CMK (cell line): ENCODE measurements at places on chromosomes 7 and 10.

GRCh38 chr10:69963178-69963834, 89.3 kb upstream of the MACROH2A2 start:
- DNase-seq: no peak

DNA sequence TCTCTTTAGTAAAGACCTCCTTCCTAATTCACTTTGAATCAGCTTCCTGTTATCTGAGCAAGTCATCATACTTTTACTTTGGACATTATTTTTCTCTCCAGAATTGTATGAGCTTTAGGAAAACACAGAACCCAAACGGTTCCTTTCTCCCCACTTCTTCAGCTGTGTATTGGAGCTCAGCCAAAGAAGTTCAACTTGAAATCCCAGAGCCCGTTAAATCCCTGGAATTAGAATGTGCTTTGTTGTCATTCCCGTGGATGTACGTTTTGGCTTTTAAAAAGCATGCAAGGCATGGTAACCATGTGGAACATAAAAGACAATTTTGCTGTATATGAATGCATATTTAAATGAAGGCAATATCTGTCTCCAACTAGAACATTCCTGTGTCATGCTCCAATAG, 46.6 kb downstream of the AGMO start:
- DNase-seq: no peak

GRCh38 chr7:107332488-107333269, 137.2 kb upstream of the GPR22 start:
- no peak for DNase-seq

GRCh38 chr10:15254808-15255648, 86.5 kb upstream of the NMT2 start:
- DNase-seq: no peak

- DNase-seq: no peak
Observed at GRCh38 chr10:13617116-13617515, 30.4 kb downstream of the PRPF18 start.

- no peak for DNase-seq
Observed at GRCh38 chr10:87038286-87038717, 18.2 kb downstream of the FAM25A start.

GRCh38 chr7:25770670-25771069, 381.3 kb upstream of the NFE2L3 start:
- DNase-seq: no peak

DNA sequence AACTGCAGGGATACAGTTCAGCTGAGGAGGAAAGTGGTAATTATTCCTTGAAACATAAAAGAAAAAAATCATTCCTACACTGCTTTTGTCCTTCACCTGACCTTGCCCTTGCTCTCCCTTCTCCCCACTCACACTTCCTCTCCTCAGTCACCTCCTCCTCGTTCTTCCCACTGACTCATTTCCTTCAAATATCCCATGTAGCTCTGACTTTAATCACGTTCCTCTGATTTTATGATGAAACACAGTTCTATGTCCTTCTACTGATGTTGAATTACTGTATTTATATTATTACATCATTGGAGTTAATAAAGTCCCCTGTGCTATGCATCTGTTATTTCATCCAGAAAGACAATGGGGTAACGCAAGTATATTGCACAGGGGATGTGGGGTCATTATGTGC, 575.6 kb downstream of the POM121L12 start:
- DNase-seq: no peak

DNA sequence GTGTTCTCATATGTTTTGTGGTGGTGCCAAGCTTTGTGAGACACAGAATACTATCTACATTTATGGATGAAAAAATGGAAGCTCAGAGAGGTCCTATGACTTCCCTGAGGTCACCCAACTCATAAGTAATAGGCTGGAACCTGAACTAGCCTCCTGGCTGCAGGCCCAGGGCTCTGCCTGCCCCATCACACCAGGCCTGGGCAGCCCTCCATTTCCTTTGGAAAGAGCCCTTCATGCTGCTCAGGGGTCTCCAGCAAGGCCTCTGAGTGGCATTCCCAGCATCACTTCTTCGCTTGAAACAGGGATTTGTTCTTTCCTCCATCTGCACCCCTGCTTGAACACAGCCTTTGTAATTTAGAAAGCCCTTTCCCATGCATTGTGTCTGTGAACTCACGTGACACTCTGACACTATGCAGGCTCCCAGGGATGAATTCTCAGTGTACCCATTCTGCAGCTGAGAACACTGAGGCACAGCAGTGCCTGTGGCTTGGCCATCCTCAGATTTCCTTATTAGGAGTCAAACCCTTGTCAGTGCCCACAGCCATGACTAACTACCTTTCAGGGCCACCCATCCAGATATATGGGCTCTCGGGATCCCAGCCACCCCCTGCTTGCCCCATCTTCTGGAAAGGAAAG, 127.8 kb upstream of the PPIF start:
- DNase-seq: no peak

- no peak for DNase-seq
Observed at GRCh38 chr7:91504919-91505318, 240.7 kb downstream of the FZD1 start.

GRCh38 chr10:112666094-112666493, 219.1 kb downstream of the VTI1A start:
- no peak for DNase-seq

GRCh38 chr7:119026391-119026790, 801.9 kb downstream of the ANKRD7 start:
- DNase-seq: no peak

GRCh38 chr10:78706256-78706655, 362.5 kb upstream of the ZMIZ1 start:
- DNase-seq: no peak

- no peak for DNase-seq
Observed at GRCh38 chr7:1558181-1558811, 2.3 kb upstream of the TMEM184A start.

GRCh38 chr10:115129752-115130151, 36.6 kb downstream of the ATRNL1 start:
- DNase-seq: no peak

GRCh38 chr10:21742740-21743412, 208.8 kb downstream of the MLLT10 start:
- DNase-seq: no peak

- no peak for DNase-seq
Observed at GRCh38 chr10:1535301-1535965, 201.9 kb downstream of the ADARB2 start.

- no peak for DNase-seq
Observed at GRCh38 chr7:12534046-12534445, 36.5 kb upstream of the SCIN start.

DNA sequence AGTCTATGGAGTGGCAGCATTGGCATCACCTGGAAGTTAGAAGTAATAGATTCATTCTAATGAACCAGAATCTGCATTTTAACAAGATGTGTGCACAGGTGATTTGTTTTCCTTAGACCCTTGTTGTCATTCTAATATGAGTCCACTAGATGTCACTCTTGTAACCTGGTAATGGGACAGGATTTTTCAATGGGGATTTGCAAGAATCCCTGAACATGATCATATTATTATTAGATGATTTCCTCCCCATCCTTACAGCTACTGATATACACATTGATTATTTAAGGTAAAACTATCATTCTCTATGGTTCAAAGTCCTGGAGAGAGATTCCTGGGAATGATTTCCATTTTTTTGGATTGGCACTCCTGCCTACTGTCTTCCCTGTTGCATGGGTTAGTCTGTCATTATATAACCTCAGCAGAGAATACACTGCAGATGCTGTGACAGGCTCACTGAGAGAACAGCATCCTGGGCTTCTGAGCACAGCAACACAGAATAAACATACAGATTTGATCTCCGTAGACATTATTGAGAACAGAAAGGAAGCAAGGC, 194.9 kb downstream of the SUGCT start:
- no peak for DNase-seq

DNA sequence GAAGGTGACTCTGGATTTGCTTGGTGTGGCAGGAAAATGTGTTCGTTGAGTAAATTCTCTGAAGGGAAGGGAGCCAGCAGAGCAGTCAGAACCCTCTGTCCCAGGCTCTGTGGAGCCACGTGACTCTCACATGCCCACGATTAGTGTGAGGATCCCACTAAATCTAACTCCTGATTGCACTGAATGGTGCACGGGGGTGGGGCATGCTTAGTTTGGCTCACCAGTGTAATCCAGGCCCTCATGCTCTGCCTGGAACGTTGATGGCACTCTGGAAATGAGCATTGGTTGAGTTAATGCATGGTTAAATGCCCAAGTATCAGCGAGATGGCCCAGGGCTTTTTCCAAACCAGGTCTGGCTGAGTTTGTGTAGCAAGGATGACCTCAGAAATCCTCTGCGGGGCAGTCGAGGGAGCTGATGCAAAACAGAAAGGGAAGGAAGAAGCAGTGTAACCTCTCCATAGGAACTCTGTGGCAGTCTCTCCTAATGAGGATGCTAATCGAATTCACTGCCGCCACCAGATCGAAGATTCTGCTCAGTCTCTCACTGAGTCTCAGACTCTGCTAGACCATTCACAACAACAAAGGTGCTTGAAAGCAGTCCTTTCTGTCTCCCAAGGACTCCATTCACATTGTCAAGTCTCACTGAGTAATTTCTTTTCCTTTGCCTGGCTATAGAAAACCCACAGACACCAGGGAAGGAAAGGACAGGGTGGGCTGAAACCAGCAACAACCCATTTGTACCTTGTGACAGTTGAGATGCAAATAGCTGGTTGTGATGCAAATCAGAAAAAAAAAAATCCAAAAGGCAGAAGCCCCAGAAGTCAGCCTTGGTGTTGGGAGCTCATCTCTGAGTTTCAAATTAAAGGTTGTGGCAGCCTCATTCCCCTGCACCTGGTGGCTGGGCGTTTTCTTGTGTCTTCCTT, 98.1 kb downstream of the C10orf105 start:
- DNase-seq: no peak

GRCh38 chr10:14904316-14904732, 25.7 kb downstream of the SUV39H2 start:
- no peak for DNase-seq

DNA sequence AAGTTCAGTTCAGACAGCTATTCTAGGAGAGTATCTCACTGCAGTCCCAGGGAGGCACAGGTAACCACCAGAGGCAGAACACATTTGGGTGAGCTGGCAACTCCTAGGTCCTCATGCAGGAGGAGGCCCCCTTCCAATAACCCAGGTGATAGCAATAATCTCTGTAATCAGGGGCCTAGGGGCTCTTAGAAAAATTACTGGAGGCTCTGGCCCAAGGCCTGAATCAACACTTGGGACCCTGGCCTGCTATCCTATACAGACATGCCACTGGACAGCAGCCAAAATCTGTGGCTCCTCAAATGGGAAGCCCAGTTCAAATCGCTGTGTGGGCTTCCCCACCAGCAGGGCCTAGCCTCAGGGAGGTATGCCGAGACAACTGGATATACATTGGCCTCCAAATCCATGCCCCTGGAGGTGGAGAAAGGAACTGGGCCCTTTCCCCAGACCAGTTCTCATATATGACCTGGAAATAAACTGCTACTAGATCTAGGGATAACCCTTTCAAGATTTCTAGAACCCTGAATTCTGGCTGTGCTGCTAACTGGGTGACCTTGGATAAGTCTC, 1.6 kb downstream of the AVPI1 start:
- DNase-seq: no peak

GRCh38 chr7:151003572-151003971, 12.8 kb downstream of the NOS3 start:
- DNase-seq: no peak

- no peak for DNase-seq
Observed at GRCh38 chr10:17735166-17735941, 16.6 kb upstream of the TMEM236 start.

GRCh38 chr7:133293384-133294160, 40.7 kb downstream of the EXOC4 start:
- no peak for DNase-seq

- no peak for DNase-seq
Observed at GRCh38 chr7:15228831-15229230, 326.3 kb upstream of the DGKB start.

GRCh38 chr7:30563326-30563942, 31.2 kb upstream of the GARS1 start:
- DNase-seq: no peak

DNA sequence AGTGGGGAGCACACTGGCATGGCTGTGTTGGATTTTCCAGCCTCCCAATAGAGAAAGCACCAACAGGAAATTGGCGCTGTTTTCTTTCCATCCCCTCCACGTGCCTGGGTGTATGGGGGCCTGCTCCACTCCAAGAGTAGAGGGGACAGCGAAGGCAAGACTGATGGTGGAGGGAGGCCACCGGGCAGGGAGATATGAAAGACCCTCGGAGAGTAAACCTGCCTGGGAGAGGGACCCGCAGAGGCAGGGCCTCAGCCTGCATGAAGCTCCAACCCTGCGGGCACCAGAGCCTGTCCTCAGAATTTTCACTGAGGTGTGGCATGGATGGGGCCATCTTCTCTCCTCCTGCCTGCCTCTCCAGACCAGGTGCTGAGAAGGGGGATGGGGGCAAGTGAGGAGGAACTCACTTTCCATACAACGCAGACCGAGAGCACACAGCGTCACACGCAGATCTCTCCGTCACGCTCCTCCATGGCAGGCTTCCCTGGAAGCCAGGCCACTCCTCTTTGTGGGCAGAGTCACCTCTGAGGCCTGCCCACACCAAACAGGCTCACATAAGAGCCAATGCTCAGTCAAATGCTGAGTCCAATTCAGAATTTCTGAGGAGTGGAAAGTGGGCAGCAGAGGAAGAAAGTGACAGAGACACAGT, 18.8 kb downstream of the ANXA11 start:
- peak; percentile 29 for DNase-seq

- no peak for DNase-seq
Observed at GRCh38 chr7:57867884-57868701, 418.1 kb downstream of the ZNF716 start.

DNA sequence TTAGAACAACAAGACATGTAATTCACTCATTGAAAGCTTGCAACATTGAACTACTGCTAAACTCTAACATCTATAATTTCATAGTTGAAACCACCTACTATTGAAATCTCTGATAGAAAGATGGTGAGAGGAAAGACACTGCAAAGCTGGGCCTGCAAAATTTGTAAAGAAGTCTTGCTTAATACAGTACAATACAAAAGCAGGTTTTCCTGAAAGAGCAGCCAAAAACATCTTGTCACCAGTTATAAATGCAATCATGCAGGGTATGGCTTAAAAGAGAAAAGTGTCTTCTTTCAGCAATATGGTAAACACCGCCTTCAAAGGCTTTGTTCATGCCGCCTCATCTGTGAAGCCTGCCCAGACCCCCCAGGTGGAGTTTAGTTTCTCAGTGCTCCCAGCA, 109.2 kb downstream of the ANK3 start:
- DNase-seq: no peak

GRCh38 chr7:149199234-149199995, 4.1 kb downstream of the ZNF282 start:
- DNase-seq: no peak

- DNase-seq: no peak
Observed at GRCh38 chr10:121323443-121323842, 274.8 kb downstream of the FGFR2 start.

DNA sequence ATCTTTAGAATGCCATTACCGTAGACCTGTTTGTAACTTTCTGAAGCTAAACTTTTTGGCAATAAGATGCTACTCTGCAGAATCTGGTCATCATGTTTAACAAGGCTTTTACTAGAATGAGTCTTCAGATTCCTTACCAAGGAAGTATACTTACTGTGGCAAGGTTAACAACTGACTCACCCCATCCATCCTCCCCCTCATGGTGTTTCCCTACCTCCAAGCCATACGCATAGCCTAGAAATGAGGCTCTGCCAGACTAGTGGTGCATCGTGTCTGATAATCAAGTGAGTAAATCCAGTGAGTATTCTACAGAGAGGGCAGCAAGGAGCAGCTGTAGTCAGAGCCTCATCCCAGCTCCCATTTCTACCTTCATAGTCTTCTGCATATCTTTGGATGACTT, 223.6 kb downstream of the IPMK start:
- DNase-seq: no peak
